Kidney glomerular epithelial cell (primary cell): ENCODE measurements at places on chromosomes 5 and 9.
A peak's percentile ranks its signal among the peaks of the same experiment; 100 is the strongest.

DNA sequence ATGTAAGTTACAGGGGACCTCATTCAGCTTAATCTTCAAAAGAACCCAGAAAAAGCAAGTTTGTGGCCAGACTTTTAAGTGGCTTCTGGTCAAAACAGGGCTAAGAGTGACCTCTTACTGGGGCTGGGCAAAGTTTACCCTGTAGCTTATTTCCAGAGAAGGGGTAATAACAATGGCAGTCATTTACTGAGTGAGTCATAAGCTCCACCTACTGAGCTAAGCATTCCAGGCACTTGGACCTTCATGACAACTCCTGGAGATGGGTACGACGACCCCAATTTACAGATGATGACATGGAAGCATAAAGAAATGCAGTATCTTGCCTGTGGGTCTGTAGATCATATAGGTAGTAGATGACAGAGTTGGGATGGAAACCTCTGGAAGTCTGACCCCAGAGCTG lies 4.7 kb upstream of the GPR151 start:
- DNase-seq = no peak

DNA sequence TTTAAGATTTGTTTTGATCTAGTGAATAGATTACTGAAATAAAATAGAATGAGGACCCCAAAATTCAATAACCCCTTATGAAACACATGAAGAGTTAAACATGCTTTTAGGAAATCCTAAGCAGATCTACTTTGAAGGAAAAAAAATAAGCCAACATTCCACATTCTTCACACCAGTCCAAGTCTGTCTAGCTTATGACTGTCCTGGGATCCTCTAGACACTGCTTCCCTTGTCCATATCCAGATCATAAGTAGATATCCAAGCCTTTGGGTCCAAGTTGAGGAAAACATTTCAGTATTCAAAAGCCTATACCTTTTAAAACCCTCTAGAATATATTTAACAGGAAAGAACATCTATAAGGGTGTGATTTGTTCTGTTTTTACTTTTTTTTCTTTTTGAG lies 58.8 kb upstream of the MINAR2 start:
- DNase-seq = no peak

DNA sequence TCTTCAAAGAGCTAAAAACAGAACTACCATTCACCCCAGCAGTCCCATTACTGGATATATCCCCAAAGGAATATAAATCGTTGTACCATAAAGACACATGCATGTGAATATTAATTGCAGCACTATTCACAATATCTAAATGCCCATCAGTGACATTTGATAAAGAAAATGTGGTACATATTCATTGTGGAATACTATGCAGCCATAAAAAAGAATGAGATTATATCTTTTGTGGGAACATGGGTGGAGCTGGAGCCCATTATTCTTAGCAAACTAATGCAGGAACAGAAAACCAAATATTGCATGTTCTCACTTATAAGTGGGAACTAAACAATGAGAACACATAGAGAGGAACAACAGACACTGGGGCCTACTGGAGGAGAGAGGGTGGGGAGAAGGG lies 38.7 kb downstream of the FCHO2 start:
- no peak for DNase-seq

GRCh38 chr9:37011530-37011929 lies 22.5 kb downstream of the PAX5 start:
- DNase-seq = no peak

GRCh38 chr9:122051351-122052321 lies 41.5 kb downstream of the TTLL11 start:
- DNase-seq = peak; percentile 20
